ENCODE measurements at places on chromosomes 2 and 18.

DNA sequence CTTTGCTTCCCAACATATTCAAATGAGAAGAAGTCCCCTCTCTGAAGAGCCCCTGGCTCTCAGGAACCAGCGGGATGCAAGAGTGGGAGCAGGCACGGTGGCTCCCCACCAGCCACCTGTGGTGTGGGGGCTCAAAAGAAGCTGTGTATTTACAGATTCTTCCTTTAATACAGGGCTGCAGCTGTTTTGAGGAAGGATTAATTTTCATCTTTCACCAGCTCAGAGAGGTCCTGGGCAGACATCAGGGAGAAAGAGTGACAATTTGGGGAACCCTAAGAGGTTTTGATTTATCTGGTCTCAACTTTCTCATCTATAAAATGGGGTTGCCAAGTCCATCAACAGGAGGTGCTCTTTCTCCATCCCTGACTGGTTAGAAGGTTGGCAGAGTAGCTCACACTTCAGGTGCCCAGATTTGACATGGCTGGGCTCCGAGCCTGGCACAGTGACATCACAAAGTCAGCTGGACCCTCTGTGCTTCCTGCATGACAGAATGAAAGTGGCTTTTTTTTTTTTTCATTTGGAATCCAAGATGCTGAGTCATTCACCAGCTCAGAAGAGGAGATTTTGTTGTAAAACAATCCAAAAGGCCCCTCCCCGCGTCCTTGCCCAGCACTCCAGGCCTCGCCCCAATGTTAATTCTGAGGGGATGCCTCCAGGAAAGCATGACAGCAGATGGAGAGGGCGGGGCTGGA lies 15.5 kb upstream of the SIX2 start:
- no peak for DNase-seq

DNA sequence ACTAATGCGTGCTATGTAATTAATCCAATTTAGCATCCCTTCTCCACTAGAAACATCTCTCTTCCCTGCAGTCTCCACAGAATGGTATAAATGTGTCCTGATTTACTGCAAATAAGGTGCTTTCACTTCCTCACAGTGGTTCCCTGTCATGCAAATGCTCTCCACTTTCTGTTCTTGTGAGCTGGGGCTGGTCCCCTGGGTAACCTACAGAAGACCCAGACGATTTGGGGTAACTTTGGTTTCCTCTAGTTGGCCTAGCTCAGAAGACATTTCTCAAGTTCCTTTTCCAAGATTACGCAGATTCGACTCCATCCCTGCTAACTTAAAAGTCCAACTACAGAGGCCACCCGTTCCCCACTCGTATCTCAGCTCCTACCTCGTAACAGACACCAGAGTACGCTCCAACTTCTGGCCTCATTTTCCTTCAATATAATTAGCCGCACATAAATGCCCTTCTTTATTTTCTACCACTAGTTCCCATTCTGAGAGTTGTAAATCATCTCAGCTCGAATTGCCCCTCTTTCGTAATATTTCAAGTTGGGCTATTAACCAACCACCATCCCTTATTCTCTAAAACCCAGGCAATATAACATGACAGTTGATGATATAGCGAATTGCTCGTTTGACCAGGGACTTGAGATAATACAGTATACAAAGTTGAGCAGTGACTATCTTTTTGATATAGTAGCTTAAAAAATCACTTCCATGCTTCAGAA lies 28.8 kb upstream of the NEDD4L start:
- no peak for DNase-seq

- no peak for DNase-seq
Measured at GRCh38 chr2:199926806-199927205, 15.7 kb downstream of the C2orf69 start.

- no peak for DNase-seq
Measured at GRCh38 chr2:28394331-28394877, 1.7 kb downstream of the FOSL2 start.

- DNase-seq, result no peak
Measured at GRCh38 chr2:30940839-30941238, 133.6 kb upstream of the CAPN13 start.

GRCh38 chr2:189369566-189369965 lies 71.7 kb upstream of the WDR75 start:
- no peak for DNase-seq

DNA sequence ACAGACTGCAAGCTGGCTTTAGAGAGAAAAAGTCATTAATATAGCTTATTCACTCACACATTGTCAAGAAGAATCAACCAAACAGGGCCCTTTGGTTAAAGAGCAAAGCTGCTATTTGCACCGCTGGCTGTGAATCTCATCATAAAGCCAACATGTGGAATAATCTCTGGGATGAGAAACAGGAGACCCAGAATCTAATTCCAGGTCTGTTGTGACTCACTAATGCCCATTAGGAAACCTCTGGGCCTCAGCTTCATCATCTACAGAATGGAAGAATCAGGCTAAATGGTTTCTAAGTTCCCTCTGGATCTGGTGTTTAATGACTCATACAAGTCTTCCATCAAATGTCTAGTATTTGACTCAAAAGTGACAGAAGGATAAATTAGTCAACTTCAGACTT lies 591.7 kb upstream of the DDX18 start:
- DNase-seq, result no peak

- no peak for DNase-seq
Measured at GRCh38 chr2:10377052-10377746, 70.9 kb downstream of the ODC1 start.

DNA sequence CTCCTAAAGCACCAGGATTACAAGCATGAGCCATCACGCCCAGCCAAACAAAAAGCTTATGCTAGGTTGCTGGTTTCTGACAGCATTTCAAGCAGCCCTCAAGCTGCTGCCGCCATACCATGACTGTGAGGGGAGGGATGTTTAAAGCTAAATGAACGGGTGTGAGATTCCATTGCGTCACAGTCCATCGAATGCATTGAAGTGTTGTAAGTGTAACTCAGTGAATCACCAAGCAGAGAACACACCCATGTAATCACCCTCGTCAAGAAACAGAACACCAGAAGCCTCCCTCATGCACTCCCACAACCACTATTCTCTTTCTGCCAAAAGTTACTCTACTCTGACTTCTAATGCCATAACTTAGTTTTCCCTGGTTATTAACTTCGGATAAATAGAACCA lies 32.8 kb upstream of the MC5R start:
- no peak for DNase-seq

GRCh38 chr2:99915108-99915675 lies 227.2 kb downstream of the AFF3 start:
- no peak for DNase-seq

- no peak for DNase-seq
Measured at GRCh38 chr2:237720444-237720843, 78.1 kb upstream of the RBM44 start.

- no peak for DNase-seq
Measured at GRCh38 chr18:46716336-46716735, 40.5 kb downstream of the ST8SIA5 start.

DNA sequence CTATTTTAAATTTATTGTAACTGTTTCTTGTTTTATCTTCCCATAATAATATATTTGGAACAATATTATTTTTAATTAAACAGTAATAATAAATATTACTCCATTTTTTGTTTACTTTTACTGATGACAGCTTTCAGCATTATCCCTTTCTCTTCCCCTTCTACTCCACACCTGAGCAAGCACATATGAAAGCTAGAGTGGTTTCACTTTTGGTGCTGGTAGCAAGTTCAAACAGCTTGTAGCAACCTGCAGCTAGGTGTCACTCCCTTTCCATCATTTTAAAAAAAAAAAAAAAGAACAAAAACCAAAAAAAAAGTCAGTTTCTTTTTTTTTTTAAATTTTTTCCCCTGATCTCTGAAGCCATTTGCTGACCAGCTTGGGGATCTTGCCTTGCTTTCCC lies 801.8 kb downstream of the CCDC85A start:
- DNase-seq, result no peak

DNA sequence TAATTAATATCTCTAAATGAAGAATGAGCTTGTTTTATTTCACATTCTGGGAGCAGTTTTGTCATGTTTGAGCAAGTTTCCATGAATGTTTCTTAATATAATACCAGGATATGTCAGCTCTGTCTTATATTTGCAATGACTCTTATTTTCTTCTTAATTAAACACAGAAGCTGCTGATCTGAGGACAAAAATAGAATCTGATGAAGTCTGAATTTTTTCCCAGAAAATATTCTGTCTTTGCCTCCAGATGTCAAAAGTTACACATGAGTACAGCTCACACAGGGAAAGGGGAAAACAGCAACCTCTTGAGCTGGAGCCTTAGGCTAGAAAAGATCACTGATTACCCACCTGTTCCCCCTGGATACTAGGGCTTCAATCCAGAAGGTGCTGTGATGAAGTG lies 606.6 kb upstream of the SYT4 start:
- no peak for DNase-seq

DNA sequence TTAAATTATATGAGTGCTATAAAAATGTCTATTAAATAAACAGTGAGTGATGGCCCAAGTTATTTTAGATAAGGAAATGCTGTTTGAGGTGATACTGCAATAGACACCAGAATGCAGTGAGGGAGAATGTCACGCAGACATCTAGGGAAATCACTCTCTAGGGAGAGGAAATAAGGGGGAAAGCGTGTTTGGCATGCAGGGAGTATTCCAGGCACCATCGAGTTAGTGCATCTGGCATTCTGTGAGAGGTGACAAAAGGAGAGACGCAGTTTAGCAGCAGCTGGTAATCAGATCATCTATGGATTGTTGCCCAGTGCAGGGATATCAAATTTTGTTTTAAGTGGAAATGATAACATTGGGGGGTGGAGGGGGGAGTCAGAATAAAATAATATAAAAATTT lies 175.4 kb upstream of the NETO1 start:
- no peak for DNase-seq

- no peak for DNase-seq
Measured at GRCh38 chr2:5951471-5951870, 259.3 kb downstream of the SOX11 start.

DNA sequence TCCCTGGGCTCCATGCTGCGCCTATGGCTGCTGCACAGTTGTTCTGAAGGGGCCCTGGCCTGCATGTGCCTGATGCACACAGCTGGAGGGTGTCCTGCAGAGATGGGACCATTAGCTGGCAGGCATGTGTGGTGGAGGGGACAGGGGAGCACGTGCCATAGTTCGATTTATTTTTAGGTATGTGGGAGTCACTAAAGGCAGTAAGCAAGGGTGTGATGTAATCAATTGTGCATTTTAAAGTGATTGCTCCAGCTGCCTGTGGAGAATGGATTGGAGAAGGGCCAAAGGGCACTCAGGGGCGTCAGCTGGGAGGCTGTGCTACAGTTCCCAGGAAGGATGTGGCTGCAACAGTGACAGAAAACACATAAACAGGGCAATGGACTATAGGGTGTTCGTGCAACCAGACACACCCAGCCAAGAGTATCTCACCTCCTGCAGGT lies 205.1 kb downstream of the ARL4C start:
- no peak for DNase-seq

- DNase-seq, result no peak
Measured at GRCh38 chr2:1973636-1974035, 229.3 kb upstream of the PXDN start.

DNA sequence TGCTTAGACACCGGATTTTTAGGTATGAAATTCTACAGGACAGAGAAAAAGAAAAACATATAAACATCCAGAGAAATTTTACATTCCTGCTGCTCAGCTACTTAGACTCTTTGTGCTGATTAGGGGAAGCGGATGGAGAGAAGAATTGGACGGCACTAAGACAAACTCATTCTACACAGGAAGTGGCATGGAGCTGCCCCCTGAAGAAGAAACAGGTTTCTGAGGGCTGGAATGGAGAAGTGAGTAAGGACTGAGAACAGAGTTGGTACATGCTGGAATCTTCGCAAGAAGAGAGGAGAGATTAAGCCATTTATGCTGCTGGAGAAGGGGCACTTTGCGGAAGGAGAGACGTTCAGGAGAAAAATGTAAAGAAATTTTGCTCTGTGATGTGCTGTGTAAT lies 253.0 kb upstream of the ERBB4 start:
- no peak for DNase-seq

- DNase-seq, result no peak
Measured at GRCh38 chr2:239193925-239194677, 206.7 kb downstream of the HDAC4 start.

GRCh38 chr2:127439343-127439742 lies 21.1 kb downstream of the PROC start:
- no peak for DNase-seq

DNA sequence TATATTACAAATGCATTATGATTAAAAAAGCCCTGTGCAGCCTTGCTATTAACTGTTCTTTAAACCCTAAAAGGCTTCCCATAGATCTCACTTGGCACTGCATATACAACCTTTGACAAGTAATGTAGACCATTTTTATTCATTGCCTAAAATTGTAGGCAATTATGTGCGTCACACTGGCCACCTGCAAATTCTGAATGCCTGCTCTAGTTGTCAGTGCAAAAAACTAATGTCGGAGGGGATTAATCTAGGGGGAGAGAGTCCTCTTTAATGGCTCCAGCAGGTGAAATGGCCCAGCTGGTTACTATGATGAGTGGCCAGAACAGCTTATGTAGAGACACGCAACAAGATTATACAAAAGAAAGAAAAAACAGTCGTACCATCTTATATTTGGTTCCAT lies 123.2 kb downstream of the OLA1 start:
- no peak for DNase-seq

GRCh38 chr18:78770139-78770822 lies 209.3 kb upstream of the SALL3 start:
- no peak for DNase-seq

DNA sequence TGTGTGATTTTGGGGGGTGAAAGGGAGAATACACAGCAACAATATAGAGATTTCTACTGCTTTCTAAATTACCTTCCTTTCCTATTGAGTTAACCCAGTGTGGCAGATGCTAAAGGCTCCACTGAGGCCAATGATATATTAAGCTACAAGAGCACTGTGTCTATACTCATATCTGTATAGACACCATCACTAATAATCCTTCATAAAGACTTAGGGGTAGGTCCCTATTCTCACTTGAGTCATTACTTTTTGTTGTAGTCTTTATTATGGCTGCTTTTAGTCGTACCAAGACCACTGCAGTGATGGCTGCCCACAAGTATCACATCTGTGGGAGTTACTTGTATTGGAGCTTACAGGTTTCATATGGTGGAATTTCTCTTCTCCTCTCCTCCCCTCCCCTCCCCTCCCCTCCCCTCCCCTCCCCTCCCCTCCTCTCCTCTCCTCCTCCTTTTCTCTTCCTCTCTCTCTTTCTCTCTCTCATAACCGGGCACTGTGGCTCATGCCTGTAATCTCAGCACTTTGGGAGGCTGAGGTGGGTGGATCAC lies 637.6 kb downstream of the ADCYAP1 start:
- DNase-seq, result no peak

GRCh38 chr2:177758591-177759371 lies 313.8 kb downstream of the PDE11A start:
- no peak for DNase-seq
